ENCODE measurements at places on chromosomes 3 and 15. TPM values are rescaled to one million over a fixed set of nuclear protein-coding genes. Genes with fewer than 3 reads are reported as not detected.

DNA sequence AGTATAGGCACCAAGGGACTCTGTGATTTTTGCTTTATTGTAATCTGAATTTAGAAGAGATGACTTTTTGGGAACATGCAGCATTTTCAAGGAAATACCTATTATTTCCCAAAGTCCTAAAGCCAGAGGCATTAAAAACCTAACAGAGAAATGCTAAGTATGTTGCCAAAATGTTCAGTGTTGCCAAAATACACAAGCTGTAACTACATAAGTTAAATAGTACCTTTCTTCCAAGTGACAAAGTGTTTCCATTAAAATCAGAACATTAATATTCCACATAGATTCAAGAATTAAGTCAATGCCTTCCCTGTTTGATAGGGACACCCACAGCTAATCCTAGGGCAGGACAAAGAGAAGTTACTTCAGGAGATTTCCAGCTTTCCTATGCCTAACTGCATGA lies 42.0 kb downstream of the MKRN2 start:
- H3K36me3 ChIP-seq = peaks cover 48% of the 10 kb centered on the region
- peaks cover 11% of the 10 kb centered on the region for H3K4me1 ChIP-seq
- no peak for DNase-seq
- no peak overlapping the region for H3K4me3 ChIP-seq
- no peaks in the 10 kb centered on the region for H3K27me3 ChIP-seq

DNA sequence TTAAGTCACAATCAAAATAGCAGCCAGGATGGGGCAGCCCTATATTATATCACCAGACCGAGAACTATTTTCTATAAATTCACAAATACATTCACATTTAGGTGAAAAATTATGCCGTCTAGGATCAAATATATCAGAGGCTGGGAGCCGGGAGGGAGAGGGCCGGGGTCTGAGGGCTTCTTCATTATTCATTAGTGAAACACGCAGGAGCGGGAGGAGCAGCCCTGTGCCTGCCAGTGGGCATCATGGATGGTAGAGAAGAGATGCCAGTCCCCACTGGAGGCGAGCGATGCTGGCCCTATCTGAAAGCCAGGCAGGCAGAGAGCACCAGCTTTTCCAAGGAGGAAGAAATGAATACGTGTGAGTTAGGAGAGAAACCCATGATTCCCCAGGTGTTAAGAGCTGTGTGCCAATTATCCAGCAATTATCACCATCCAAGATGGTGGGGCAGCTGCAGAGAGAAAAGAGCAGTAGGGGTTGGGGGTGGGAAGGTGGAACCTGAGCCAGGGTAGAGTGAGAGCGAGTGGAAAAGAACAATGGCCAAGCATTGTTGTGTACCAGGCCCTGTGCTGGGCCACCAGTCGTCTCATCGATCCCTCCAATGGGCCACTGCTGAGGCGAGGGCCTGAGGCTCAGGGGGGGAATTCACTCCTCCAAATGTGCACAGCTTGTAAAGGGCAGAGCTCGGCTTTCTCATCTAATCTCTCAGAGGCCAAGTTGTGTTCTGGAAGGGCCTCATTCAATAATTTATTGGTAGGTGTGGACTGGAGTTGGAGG lies 261.3 kb upstream of the TLE3 start:
- peak; percentile 45 for DNase-seq
- no peaks in the 10 kb centered on the region for H3K27me3 ChIP-seq
- no peak overlapping the region for H3K4me3 ChIP-seq
- no peaks in the 10 kb centered on the region for H3K36me3 ChIP-seq

- DNase-seq = no peak
- H3K27ac ChIP-seq = no peak overlapping the region
- peaks cover 6% of the 10 kb centered on the region for H3K4me1 ChIP-seq
- H3K36me3 ChIP-seq = no peaks in the 10 kb centered on the region
- H3K4me3 ChIP-seq = no peak overlapping the region
Observed at GRCh38 chr3:143122089-143122430, 2.5 kb downstream of the CHST2 start.

- H3K27me3 ChIP-seq = no peaks in the 10 kb centered on the region
- H3K36me3 ChIP-seq = no peaks in the 10 kb centered on the region
- peak overlapping the region; percentile 56 for H3K4me3 ChIP-seq
- DNase-seq = no peak
- peak overlapping the region; percentile 94 for H3K27ac ChIP-seq
Observed at GRCh38 chr3:114623420-114624046, 329.7 kb downstream of the TIGIT start.

DNA sequence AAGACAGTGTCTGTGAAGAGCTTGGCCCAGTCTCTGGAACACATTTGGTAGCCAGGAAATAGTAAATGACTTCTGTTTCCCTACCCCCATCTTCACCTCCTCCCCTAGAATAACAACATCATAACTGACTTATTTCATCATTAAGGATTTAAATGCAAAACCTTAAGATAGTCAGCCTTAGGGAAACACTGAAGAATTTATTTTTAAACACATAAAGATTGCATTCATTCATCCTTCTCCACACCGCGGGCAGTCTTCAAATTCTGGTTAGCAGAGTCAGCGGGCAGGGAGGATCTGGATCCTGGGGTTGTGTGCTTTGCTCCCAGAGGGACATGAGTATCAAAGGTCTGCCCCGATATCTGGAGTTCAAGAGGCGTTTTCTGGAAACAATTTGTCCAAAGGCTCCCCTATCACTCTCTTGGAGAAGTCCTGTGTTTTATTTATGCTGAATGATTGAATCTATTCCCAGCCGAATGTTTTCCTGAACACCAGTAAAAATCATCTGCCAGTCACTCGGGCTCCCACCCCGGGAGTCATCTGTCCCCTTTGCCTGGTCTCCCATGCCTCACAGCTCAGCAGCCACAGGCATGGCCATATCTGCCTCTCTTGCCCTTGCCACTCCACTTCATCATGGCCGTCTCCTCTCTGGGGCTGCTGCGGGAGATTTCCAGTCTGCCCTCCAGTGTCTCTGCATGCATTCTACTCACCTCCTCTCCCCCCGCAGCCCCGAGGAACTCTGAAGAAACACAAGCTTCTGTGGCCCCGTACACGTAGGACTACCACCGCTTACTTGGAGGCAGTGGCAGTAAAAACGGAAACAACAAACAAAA lies 234.7 kb upstream of the CTDSPL start:
- H3K27ac ChIP-seq = peak overlapping the region; percentile 23
- no peaks in the 10 kb centered on the region for H3K4me1 ChIP-seq
- no peaks in the 10 kb centered on the region for H3K27me3 ChIP-seq
- H3K4me3 ChIP-seq = no peak overlapping the region
- peaks cover 30% of the 10 kb centered on the region for H3K36me3 ChIP-seq

- no peak overlapping the region for H3K4me3 ChIP-seq
- no peaks in the 10 kb centered on the region for H3K4me1 ChIP-seq
- H3K36me3 ChIP-seq = no peaks in the 10 kb centered on the region
- H3K27ac ChIP-seq = no peak overlapping the region
- no peak for DNase-seq
Observed at GRCh38 chr3:161203485-161204098, 17.5 kb upstream of the NMD3 start.

The PRSS50 gene
- total RNA-seq = not detected

The RFX7 gene
- total RNA-seq = 14.2 TPM

The FSTL1 gene
- 790 TPM for total RNA-seq

The CFAP92 gene
- not detected for total RNA-seq

The SYNPR gene
- total RNA-seq = not detected

The TRIP4 gene
- 5.6 TPM for total RNA-seq

The USP50 gene
- not detected for total RNA-seq

Data from ascending aorta (tissue), 2 donors.